ENCODE measurements at places on chromosomes 4 and X.
A peak's percentile ranks its signal among the peaks of the same experiment; 100 is the strongest.

GRCh38 chr4:147971116-147971515, 239.2 kb downstream of the ARHGAP10 start:
- DNase-seq, result no peak

GRCh38 chr4:36509845-36510244, 228.4 kb downstream of the DTHD1 start:
- DNase-seq, result no peak

DNA sequence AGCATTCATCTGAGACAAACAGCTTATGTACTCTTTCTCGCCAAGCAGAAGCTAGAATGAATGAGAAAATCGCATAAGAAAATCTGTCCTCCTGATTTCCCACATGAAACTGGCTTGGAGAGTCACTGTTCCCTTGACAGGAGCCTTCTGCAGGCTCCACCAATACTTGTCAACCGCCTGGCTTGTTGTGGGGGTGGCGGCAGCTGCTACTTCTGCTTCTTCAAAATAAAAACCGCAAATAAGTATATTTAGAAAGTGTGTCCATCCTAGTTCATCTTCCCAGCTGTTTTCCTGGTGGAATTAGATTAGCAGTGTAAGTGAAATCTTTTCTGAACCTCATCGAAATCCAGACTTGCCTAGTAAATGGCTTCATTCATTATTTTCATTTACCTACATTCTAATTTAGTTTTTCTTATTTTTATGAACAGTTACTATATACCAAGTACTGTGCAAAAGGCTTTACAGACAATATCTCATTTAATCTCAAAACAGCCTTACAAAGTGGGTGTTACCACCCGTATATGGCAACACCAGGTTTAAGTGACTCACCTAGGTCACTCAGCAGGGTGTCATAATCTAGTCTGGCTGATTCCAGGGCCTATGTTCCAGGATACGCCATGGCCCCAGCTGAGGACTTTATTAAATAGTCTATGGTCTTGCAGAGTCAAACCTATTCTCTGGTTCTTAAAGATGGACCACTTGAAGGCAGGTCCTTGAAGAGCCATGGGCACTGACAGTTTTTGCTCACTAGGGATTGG, 104.6 kb upstream of the IGFBP7 start:
- no peak for DNase-seq

GRCh38 chr4:163536091-163536490, 41.6 kb downstream of the TMA16 start:
- DNase-seq, result no peak

DNA sequence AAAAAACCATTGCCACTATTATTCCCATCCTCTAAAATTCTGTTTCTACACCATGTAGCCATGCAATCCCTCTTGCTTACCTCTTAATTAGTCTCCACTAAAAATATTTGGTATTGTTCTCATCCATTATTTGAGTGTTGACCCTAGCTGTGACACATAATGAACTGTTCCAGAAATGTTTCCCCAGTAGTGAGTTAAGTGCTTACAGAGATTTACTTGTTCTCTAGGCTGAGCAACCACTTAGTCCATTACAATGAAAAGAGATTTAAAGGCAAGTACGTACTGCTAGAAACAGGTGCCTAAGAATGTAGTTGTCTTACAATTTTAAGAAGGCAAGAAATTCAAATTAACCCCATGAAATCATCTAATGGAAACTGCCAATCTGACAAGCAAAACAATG, 112.7 kb upstream of the PTPN13 start:
- DNase-seq, result no peak

DNA sequence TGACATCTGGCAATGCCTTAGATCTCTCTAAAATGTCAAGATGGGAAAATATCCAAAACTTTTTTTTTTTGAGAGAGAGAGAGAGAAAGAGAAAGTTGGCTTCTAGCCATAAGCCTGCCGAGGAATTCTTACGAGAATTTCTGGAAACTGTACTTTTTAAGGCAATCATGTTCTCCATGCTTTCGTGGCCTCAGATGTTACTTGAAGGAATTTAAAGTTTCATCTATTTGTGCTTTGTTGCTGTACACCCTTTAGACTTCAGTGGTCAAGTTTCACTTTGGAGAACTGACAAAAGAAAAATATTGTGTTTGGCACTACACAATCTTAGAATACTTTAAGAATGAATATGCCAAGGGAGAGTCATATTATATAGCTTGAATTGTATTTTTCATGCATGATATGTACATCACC, 53.9 kb downstream of the FAT4 start:
- peak; percentile 18 for DNase-seq

DNA sequence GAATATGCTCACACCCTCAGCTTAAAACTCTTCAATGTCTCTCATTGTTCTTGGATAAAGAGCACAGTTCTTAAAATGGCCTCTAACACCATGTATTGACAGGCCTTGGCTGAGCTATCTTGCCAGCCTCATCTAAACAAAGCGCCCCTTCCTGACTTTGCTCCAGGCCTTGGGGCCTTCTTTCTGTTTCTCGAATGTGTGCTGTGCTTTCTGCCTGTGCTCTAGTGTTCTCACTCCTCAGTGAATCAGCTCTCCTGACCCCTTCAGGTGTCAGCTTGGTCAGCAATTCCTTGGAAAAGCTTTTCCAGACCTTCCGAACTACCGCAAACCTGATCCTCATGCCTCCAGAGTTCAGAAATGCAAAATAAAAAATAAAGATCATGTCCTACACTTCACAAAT, 346.3 kb upstream of the FSTL5 start:
- no peak for DNase-seq

GRCh38 chr4:183321516-183321915, 710 bp downstream of the CLDN24 start:
- DNase-seq, result no peak

- no peak for DNase-seq
These were observed 93.4 kb upstream of the SHOX start for GRCh38 chrX:537151-537550.

GRCh38 chr4:166481055-166481454, 608.0 kb downstream of the TLL1 start:
- no peak for DNase-seq

- DNase-seq, result no peak
These were observed 87.7 kb downstream of the NAP1L3 start for GRCh38 chrX:93585661-93586060.

GRCh38 chr4:154030152-154030551, 241.3 kb upstream of the SFRP2 start:
- no peak for DNase-seq

DNA sequence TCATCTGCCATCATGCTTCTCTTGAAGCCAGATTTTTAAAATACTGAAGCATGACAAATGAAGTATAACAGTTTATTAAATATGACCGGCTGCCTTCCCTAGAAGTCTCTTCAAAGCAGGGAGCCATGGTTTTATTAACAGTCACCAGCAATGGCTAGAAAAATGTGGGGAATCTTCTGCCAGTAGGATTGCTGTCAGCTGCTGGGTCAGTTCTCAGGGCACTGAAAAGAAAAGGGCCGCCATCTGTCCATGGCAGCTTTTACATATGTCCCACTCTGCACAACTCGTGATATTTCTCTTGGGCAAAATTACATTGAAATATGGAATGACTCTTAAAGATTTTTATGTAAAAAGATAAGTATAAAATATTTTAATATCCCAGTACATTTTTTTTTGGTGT, 2.8 kb downstream of the CCNG2 start:
- no peak for DNase-seq

- no peak for DNase-seq
These were observed 4.9 kb downstream of the GSX2 start for GRCh38 chr4:54104907-54105306.

- no peak for DNase-seq
These were observed 58.4 kb downstream of the CFAP299 start for GRCh38 chr4:80393970-80394250.

- DNase-seq, result no peak
These were observed 84.8 kb downstream of the PAK3 start for GRCh38 chrX:111180750-111181240.

GRCh38 chr4:112513971-112514646, 1.9 kb downstream of the NEUROG2 start:
- DNase-seq, result no peak

- DNase-seq, result no peak
These were observed 104.4 kb downstream of the PJA1 start for GRCh38 chrX:69060631-69061408.

DNA sequence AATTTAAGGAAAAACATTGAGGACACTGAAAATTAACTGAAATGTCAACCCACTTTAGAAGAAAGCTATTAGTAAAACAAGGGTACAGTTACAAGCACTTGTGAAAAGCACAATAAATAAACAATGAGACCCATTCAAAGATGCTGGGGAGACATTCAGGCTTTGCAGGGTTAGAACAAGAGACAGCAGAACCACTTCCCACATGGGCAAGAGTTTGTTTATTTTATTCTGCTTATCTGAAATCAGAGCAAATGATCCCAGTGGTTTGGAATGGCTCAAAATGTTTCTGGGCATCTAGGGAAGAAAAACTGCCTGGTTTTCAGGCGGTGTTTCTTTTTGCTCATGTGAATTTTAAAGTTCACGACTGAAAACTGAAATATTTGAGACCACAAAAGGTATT, 42.4 kb downstream of the PPP3CA start:
- DNase-seq, result no peak

Data from GM04504 (cell line).